ENCODE measurements at places on chromosomes 2 and 18.

- no peak for DNase-seq
These were observed 25.8 kb downstream of the CREG2 start for GRCh38 chr2:101361522-101361921.

DNA sequence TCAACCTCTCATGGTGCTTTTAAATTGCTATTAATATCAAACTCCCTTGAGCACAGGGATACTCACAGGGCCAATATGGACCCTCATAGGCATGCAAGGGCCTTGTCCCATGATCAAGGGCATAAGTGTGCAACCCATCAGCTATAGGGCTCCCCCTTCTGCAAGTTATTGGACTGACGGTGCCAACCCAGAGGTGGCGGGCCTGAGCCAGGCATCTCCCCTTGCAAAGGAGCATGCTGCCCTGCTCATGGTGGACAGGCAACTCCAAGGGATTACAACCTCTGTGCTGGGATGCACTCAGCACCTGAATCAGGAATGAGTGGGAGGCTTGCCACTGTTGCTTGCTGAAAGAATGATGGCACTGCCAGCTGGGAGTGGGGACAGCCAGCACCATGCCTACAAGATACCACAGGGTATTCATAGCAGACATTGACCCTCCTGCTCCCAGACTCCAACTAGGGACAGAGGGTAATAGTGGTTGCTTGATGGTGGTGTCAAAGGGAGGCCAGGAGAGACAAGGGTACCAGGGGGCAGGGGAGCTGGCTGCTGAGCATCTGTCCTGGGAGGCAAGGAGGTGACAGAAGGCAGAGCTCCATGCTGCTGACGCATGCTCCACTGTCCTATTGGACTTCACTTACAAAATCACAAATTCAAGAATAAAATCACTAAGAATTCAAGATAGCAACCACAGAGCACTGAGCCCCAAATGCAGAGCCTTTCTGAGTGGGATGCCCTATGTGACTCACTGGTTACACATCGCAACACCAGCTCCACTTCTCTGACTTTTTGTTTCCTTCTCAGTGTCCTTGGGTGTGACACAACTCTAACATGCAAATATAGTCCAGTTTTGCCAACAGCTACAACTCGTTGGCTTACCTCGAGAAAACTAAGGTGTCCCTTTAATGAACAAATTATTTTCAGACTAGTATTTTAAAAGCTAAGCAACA, 157.1 kb upstream of the CCDC150 start:
- no peak for DNase-seq

GRCh38 chr18:55142410-55142809, 183.1 kb upstream of the CCDC68 start:
- no peak for DNase-seq

DNA sequence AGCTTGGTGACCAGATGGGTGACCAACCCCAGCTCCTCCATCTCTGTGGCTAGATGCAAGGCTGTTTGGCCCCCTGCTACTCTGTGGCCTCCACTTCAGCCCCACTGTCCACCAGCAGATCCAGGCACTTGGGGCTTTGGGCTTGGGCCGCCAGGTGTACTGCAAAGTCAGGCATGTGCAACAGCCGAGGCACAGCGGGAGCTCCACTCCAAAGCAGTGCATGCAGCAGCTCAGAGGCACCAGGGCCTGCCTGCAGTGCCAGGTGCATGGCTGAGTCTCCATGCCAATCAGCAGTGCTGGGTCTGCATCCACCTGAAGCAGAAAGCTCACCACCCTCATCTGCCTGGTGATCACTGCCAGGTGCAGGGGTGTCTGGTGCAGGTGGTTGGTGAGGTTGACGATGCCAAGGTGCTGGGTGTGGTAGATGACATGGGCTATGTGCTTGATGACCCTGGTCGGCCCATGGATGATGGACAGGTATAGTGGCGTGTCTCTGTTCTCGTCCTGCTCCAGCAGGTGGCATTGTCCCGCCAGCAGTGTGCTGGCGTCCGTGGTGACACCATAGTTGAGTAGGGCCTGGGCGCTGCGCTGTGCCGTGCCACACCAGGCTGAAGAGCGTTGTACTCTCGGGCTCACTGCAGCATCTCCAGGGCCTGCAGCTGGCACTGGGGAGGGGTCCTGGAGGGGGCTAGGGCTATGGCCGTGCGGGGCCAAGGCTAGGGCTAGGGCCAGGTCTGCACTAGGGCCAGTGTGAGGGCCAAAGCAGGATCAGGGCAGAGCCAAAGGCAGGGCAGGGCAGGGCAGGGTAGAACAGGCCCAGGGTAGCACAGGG, 1.0 kb upstream of the ANKRD62 start:
- no peak for DNase-seq

DNA sequence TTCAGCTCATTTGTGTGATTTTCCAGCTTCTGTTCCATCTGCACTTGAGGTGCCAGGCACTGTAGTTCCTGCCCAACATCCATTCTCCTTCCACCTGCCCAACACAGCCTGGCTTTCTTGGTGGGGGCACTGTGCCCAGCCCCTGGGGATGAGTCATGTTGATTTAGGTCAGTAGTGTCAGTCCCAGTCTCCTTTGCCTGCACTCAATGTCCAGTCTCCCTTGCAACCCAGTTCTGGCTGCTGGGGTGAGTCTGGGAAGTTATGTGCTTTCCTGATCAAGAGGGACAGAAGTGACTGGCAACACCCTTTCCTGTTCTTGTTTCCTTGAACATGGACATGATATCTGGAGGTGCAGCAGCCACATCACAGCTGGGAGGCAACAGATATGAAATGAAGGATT, 1.5 kb upstream of the ASB18 start:
- DNase-seq, result no peak

DNA sequence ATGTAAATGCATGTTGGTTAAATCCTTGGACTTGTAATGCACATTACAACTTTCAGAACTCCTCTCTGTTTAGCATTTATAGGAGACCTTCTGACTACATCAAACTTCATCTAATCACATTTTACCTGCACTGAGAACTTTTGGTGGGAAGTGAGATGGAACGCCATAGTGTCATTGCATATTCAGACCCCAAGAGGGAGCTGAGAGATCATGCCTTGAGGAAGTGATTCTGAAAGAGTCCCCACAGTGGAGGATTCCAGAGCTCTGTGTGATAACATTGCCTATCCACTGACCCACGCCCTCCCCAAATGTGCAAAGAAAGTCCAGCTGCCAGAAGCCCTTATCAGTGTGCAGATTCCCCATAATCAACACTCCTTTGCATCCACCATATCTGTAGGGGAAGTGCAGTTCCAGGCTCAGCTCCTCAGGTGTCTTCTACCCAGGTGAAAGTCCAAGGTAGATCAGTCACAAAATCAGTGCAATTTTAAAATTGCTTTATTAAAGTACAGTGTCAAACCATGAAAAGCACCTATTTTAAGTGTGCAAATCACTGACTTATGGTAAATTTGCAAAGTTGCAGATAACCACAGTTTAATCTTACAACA, 212.4 kb downstream of the RPIA start:
- no peak for DNase-seq

DNA sequence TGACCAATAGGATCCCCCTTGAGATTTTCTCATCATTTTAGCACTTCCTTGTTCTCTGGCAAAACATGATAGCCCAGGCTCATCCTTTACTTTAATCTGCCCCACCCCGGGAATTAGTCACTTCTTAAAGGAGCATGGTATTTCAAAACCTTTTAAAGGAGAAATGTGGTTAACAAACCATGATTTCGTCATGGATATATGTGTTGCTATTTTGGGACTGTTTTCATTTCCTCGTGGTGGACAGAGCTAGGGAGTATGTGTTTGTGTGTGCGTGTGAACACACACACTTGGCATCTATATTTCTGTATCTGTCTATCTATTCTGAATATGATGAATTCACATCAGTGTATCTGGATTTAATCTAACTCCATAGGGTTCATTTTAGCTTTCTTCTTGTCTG, 128.1 kb downstream of the BIRC6 start:
- no peak for DNase-seq

GRCh38 chr2:99181624-99182000, 628 bp downstream of the MRPL30 start:
- DNase-seq, result no peak

DNA sequence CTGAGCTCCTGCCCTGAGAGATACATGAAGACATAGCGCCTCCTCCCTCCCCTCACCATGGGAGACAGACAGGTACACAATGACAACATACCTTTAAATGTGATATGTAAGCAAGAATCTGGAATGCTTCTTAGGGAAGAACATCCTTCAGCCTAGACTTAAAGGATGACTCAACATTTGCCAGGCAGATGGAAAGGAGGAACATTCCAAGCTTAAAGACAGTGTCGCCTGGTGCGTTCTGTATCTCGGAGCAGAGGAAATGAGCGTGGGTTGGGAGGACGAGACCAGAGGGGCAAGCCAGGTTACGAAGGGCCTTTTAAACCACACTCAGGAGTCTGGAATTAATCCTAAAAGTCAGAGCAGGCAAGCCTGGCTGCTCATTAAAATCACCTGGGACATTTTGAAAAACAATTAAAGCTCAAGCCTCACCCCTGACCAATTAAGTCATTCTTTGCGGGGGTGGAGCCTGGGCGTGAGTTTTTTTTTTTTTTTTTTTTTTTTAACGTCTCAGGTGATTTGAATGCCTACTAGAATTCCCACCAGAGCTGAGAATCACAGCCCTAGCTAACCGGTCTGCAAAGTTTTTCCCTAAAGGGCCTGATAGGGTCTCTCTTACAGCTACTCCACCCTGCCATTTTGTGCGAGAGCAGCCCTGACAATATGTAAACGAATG, 131.2 kb upstream of the SEC11C start:
- DNase-seq, result no peak

DNA sequence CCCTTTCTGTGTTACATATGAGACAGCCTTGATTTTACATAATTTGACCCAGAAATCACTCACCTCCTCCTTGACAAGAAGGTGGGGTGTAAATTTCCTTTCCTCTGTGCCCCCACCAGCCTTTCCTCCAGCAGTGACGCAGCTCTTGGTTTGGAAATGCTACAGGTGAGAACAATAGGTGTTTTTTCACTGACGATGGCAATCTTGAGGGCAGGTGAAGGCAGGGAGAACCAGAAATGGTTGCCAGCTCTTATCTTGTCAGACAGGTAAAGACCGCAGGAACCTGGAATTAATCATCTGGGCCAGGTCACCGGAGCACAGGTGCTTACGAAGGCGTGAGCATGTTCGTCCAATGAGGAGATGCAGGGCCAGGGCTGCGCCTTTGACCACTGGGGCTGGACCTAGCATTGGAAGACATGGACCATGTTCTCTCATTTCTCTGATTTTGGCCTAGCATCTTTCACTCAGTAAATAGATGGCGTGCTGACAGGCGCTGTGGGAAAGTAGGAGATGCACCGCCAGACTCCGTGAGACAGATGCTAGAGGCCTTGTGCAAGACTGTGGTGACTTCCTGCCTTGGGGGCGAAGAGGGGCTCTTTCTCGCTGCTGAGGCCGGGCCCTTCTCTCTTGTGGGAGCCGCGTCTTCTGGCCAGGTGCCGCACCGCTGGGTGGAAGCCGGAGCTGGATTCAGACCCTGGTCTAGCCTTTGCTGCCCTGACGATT, 4.0 kb downstream of the CIDEA start:
- no peak for DNase-seq

- DNase-seq, result no peak
These were observed 417.9 kb downstream of the HRH4 start for GRCh38 chr18:24878289-24878688.

- DNase-seq, result no peak
These were observed 32.1 kb downstream of the RPRD1A start for GRCh38 chr18:36035253-36035652.

- DNase-seq, result no peak
These were observed 35.5 kb upstream of the C1D start for GRCh38 chr2:68098291-68098797.

DNA sequence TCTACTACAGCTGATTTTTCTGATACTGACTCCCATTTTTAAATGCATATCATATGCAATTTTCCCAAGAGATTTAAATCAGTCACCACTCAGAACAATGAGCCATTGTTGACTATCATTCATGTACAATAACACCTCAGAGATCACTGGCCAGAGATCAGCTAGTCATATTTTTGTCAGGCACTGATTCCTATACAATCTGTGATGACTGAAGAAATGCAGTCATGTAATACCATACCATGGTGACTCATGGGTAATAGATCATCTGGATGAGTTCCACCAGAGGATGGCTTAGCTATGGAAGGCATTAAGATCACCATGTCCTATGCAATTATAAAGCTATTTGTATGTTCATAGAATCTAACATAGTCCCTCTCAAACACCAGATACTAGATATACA, 285.7 kb upstream of the DCC start:
- DNase-seq, result no peak

GRCh38 chr18:41517142-41517541, 437.9 kb upstream of the PIK3C3 start:
- DNase-seq, result no peak

- DNase-seq, result no peak
These were observed 270.6 kb upstream of the MMADHC start for GRCh38 chr2:149858216-149858615.

DNA sequence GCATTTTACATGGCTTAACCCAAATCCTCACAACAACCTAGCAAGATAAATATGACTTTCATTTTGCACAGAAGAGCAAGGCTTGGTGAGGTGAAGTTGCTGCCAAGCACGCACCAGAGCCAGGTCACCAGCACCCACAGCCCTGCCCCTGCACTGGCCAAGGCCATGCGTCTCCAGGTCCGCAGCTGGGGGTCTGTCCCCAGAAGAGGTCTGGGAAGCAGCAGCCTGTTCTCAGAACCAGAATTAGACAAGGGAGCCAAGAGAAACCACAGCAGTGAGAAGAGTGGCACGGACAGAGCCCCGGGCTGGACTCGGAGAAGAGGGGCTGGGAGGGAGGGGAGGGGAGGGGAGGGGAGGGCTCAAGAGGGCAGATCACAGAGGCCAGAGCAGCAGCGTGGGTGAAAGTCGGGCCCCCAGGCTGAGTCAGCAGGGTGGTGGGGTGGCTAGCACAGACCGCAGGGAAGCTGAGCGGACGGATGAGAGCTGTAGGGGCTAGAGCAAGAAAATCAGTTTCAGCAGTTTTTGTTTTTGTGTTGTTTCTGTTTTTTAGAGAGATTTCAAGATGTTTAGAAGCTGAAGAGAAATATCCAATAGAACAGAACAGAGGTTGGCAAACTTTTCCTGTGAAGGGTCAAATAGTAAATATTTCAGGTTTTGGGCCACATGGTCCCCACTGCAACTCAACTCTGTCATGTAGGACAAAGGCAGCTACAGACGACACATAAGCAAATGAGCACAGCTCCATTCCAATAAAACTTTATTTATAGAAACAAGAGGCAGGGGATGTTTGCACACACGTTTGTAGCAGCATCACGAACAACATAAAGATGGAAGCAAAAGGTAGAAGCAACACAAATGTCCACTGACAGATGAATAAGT, 7.4 kb upstream of the MTERF4 start:
- no peak for DNase-seq

DNA sequence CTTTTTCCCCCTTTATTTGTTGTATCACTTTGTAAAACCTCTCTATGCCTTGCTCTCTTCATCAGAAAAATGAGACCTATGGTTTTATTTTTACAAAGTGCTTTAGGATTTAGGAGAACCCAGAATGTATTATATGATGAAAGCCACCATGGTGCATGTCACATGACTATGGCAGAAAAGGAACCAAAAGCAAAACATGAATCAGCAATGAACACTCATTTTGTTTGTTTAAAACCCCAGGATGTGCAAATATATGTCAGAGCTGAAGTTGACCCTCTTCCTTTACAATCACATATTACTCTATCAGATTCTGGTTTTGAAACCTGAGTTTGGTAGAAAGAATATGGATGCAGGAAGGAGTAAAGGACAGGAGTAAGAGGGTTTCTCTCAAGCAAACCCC, 70.0 kb downstream of the FIGN start:
- no peak for DNase-seq

GRCh38 chr2:240585681-240586197, 795 bp upstream of the CAPN10 start:
- no peak for DNase-seq

All from activated CD4-positive, CD25-positive, alpha-beta regulatory T cell treated with anti-CD3 and anti-CD28 coated beads, Interleukin-2, amount 50 U/mL, for 16 hours (primary cell).